ENCODE measurements at places on chromosomes 3 and 15.

DNA sequence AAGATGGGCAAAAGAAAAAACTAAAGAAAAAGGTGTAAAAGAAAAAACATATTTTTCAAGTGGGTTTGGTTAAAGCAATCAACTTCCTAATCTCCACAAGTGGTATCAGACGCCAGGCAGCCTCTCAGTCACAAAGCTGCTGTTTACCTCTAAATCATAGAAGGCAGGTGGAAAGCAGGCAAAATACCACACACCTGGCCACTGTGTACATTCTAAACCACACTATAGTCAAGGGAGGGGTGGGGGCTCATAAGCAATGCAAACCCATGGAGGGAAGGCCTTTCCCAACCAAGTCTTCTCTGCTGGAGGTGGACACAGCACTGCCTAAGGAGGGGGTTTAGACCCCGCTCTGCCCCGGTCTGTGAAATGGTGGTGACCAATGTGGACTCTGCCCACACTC lies 50.4 kb downstream of the MCF2L2 start:
- no peak for DNase-seq

DNA sequence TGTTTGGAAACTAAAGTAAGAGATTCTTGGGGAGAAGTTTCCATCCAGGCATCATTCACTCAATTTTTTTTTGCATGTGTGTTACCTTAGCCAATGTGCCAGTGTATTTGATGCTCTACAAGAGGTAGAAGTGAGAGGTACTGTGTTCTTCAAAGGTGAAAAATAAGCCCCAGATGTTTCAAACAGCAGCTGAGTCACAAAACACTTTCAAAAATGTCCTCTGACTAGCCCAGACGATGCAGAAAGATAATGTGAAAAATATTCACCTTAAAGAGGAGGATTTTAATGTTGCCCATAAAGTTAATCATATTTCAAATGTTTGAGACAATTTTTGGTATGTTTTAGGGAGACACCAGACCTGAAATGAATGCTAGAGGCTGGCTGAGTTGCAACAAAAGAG lies 107.7 kb upstream of the RASGRP1 start:
- DNase-seq = no peak

DNA sequence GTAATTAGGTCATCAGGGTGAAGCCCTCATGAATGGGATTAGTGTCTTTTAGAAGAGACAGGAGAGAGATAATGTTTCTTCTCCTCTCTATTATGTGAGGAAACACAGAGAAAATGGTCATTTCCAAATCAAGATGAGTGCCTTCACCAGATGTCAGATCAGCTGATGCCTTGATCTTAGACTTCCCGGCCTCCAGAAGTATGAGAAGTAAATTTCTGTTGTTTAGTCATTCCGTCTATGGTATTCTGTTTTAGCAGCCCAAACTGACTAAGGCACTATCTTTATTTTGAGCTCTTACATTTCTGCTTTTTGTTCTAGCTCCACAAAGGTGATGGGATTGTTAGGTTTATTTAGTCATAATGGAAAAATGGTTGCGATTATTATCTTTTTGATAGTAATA lies 273.2 kb upstream of the GADL1 start:
- no peak for DNase-seq

GRCh38 chr15:89693696-89694095 lies 3.1 kb downstream of the WDR93 start:
- no peak for DNase-seq

- DNase-seq = no peak
Measured at GRCh38 chr15:75032395-75032794, 9.0 kb downstream of the PPCDC start.

- DNase-seq = no peak
Measured at GRCh38 chr3:127172781-127173515, 20.0 kb upstream of the PRR23E start.

DNA sequence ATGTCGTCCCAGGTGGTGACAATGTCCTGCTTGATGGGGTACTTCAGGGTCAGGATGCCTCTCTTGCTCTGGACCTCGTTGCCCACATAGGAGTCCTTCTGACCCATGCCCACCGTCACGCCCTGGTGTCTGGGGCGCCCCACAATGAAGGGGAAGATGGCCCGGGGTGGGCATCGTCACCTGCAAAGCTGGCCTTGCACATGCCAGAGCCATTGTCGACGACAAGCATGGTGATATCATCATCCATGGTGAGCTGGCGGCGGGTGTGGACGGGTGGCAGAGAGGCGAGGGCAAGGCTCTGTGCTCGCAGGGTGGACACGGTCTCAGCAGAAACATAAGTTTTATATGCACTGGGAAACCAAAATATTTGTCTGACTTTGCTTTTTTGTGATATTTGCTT lies 163.1 kb downstream of the WDR76 start:
- no peak for DNase-seq

DNA sequence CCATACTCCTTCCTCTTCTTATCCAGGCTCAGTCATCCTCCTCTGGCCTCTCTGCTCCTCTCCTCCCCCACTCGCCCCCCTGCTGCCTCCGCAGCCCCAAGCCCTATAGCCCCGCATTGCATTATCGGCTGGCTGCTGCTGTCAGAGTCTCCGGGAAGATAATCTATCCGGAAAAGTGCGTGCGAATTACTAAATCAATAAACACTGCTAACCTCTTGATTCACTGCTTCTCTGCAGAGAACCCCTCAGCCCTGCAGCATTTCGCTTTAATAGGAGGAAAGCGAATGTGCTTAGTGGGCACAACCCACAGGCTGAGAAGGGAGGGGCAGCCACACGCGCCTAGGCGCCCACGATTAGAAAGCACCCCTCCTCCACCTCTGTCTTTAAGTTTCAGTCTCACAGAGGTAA lies 167.6 kb downstream of the ABHD5 start:
- no peak for DNase-seq

DNA sequence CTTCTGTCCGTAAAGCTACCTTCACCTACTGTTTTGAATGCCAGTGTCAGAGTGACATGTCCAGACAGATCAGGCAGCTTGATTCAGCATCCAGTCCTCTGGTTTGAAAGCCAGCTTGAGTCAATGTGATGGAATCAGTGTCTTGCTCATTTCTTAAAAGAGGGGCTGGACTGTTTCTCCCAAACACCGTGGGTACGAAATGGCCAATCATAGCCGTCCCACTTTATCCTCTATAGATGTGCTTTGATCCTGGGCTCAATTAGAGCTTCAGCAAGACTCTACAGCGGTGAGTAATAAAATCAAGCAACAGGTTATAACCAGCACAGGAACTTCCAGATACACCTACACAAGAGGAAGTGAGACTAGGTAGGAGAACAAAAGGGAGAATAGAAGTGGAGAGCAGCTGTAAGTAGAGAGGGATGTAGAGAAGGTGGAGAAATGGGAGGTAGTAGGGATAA lies 17.0 kb upstream of the OR5K1 start:
- DNase-seq = peak; percentile 1

DNA sequence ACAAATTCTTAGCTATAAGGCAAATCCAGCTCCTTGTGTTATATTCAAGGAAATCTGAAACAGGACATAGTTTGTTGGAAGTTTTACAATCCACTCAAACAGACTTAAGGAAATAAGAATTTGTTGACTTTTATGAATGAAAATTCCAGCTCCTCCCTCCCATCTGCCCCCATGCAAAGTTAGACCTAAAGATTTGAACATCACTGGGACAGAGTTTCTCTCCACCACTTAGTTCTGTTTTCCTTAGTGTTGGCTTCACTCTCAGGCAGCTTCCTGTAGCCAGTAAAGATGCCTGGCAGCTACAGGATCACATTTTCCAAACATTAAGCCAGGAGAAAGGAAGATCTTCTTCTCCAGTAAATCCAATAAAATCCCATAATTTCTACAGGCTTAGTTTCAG lies 265.0 kb downstream of the TAFA4 start:
- DNase-seq = no peak

GRCh38 chr15:43793647-43794046 lies 1.5 kb downstream of the SERF2 start:
- no peak for DNase-seq

DNA sequence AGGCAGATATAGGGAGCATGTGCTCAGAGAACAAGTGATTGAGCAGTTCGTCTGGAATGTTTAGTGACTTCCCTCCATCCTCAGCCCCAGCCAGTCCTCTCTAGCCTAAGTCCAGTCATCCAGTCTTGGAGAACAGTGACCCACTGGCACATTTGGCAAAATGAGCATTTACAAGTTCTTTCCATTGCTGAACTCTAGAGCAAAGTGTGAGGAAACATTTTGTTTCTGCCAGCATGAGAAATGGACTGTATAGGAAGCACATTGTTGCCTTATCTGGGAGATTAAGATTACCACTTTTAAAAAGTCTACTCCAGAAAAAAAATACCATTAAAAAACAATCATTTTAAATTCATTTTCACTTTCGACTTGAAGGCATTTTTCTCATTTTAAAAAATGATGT lies 353.6 kb downstream of the SHQ1 start:
- no peak for DNase-seq

GRCh38 chr3:3516996-3517395 lies 282.2 kb upstream of the LRRN1 start:
- DNase-seq = no peak

- DNase-seq = no peak
Measured at GRCh38 chr3:124878561-124879336, 8.4 kb downstream of the ITGB5 start.

DNA sequence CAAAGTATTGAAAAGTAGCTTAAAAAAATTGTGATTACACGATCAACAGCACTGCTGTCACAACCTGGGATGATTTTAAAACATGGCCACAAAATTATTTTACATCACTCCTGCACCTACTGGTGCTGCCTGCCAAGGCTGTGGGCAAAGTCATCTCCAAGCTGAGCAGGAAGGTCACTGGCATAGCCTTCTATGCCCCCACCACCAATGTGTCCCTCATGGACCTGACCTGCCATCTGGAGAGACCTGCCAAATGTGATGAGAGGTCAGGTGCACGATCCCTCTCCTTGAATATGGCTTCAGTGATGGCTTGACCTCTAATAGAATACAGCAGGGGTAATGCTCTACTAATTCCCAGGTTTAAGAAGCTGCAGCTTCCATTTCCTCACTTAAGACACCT lies 57.8 kb downstream of the PIK3CB start:
- DNase-seq = no peak

GRCh38 chr3:71865727-71866126 lies 80.8 kb upstream of the PROK2 start:
- DNase-seq = no peak

- no peak for DNase-seq
Measured at GRCh38 chr3:11789412-11789811, 57.3 kb downstream of the TAMM41 start.

DNA sequence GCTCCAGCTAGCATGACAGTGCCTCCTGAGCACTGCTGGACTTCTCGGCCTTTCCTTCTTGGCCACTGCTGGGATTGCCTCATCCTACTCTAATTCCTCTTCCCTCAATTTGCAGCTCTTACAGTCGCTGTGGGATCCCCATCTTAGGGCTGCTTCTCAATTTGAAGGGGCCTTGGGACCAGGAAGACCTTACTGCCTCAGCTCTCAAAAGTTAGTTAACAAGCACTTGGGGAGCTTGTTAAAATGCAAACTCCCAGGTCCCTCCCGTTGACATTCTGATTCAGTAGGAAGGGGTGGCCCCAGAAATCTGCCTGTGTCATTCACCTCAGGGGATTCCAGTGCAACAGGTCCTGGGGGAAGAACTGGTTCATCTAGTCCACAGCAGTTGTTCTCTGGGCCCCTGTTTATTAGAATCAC lies 14.8 kb downstream of the BDH1 start:
- DNase-seq = no peak

- no peak for DNase-seq
Measured at GRCh38 chr3:111915905-111916304, 56.8 kb downstream of the PHLDB2 start.

DNA sequence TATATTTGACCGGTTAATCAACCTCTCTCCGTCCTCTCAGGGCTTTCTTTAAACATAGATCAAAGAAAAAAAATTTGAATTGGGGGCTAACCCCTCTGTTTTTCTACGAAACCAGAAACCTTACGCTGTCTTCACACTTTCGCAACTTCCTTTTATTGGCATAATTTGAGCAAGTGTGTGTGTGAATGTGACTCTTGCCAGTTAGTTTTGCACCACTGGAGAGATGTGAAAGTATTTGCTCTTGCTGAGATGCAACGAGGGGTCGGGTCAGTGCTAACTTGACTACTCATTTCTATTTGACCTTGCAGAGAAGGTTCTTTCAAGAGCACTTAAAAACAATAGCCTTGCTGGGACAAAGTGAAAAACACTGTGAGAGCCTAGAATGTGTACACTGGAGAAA lies 81.2 kb downstream of the FAM43A start:
- DNase-seq = no peak

DNA sequence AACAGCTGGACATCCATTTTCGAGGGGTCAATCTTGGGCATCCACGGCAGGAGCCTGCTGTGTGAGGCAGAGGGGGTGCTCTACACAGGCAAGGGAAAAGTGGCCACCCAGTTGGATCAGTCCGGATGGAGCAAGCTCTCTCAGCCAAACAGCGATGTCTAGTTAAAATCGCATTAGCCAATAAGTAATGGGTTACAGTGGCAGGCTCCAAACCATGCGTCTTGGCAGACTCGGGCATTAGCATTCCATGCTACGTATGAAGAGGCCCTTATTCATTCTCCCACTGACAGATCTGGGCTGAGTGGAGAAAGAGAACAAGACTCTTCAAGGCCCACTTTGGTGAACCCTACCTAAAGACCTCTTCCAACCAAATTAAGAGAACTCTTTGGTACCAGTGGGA lies 49.3 kb downstream of the CCNB2 start:
- no peak for DNase-seq

DNA sequence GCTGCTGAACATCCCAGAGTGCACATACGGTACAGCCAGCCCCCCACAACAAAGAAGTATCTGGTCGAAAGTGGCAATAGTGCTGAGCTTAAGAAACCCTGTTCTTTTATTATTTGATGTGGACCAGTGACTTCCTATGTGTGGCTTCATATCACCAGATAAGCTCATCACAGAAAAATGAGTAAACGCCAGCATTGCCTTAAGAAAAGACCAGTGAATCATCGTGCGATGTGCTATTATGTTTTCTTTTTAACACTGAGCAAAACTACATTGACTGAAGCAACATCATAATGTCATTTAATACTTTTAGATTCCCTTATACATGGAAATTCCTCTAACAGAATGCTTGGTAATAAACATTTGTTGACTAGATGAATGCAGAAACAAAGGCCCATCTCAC lies 45.2 kb upstream of the ARRDC4 start:
- no peak for DNase-seq

DNA sequence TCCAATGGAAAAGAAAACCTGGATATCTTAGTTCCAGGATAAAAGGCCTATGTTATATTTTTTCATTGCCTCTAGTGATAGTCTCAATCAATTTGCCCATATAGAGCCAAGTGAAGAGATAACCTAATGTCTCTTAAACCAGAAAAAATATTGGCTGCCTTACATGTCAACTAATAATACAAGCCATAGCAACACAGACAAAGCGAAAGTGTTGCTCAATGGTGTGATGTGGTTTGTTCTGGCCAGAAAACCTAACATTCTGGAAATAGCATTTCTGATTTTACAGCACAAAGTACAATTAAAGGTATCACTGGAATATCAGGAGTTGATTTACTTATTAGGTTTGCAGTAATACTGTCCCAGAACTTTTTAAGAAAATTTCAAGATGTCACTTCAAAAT lies 101.5 kb downstream of the ATP8B4 start:
- DNase-seq = no peak

- no peak for DNase-seq
Measured at GRCh38 chr15:92102395-92102755, 248.9 kb downstream of the SLCO3A1 start.

GRCh38 chr3:112482675-112483074 lies 16.6 kb downstream of the BTLA start:
- DNase-seq = no peak
